Stimulated activated CD8-positive, alpha-beta memory T cell treated with anti-CD3 and anti-CD28 coated beads, Interleukin-7, amount 100 ng/mL, for 1 hour (primary cell): ENCODE measurements at places on chromosomes 6 and 20.

GRCh38 chr6:140857739-140858380, 1274.9 kb upstream of the GJE1 start:
- DNase-seq = no peak

- no peak for DNase-seq
Measured at GRCh38 chr6:105178110-105178509, 1.7 kb downstream of the POPDC3 start.

- no peak for DNase-seq
Measured at GRCh38 chr6:81896525-81897503, 144.3 kb upstream of the TENT5A start.

- no peak for DNase-seq
Measured at GRCh38 chr6:2754393-2754792, 3.7 kb upstream of the MYLK4 start.

GRCh38 chr20:62976886-62977285, 24.4 kb downstream of the SLC17A9 start:
- DNase-seq = no peak
